CD4-positive, alpha-beta T cell treated with Interleukin-21 for 1 hour (primary cell): ENCODE measurements at places on chromosomes 2 and 18.

- no peak for DNase-seq
These were observed 42.2 kb downstream of the RAD51AP2 start for GRCh38 chr2:17476064-17476463.

GRCh38 chr2:43239981-43240765, 13.8 kb upstream of the ZFP36L2 start:
- DNase-seq, result no peak

DNA sequence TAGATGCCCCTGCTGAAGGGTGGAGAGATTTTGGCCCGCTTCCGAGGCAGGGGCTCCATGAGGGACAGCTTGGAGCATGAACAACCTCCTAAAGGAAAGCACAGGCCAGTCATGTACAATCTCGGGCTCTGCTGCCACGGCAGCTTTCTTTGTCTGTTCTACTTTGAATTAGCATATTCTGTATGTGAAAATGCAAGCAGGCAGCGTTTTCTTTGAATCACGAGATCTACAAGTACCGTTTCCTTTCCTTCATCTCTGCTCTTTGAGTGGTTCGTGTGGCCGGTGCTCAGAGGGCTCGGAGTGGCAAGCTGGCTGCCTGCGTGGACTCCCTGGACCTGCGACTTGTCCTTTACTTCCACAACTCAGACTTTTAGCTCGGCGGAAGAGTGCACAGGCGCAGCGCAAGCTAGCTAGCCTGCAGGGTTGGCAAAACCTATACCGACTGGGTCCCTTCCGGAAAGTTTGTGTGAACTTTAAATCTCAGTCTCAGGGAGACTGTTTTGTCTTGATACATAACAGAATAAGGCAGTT, 6.9 kb downstream of the TWIST2 start:
- DNase-seq, result no peak

GRCh38 chr18:8448130-8448529, 161.1 kb upstream of the RAB12 start:
- DNase-seq, result no peak

GRCh38 chr2:220241423-220241822, 614.0 kb downstream of the SLC4A3 start:
- DNase-seq, result no peak

DNA sequence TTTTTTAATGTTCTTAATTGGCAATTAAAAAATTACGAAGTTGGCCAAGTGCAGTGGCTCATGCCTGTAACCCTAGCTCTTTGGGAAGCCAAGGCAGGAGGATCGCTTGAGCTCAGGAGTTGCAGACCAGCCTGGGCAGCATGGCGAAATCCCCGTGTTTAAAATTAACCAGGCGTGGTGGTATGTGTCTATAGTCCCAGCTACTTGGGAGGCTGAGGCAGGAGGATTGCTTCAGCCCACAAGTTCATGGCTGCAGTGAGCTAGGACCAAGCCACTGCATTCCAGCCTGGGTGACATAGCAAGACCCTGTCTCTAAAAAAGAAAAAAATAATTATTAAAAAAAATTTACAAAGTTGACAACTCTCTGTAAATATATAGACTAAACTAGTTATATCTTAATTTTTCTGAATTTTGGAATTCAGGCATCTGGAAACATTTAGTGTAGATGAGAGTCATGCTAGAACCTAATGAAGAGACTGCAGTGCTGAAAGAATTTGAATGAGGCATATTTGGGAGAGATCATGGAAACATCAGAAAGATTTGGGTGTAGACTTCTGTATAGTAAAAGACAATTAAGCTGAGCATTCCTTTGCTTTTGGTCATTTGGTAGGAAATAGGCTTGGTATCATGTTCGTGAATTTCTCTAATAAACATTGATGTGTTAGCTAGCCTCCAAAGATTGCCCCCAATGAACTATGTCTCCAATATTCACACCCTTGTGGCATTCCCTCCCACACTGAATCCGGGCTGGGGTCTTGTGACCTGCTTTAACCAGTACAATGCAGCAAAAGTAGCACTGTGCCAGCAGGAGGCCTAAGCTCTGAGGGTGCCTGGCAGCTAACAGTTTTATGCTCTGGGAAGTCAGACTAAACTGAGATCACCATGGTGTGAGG, 4.2 kb upstream of the ROCK1 start:
- no peak for DNase-seq

DNA sequence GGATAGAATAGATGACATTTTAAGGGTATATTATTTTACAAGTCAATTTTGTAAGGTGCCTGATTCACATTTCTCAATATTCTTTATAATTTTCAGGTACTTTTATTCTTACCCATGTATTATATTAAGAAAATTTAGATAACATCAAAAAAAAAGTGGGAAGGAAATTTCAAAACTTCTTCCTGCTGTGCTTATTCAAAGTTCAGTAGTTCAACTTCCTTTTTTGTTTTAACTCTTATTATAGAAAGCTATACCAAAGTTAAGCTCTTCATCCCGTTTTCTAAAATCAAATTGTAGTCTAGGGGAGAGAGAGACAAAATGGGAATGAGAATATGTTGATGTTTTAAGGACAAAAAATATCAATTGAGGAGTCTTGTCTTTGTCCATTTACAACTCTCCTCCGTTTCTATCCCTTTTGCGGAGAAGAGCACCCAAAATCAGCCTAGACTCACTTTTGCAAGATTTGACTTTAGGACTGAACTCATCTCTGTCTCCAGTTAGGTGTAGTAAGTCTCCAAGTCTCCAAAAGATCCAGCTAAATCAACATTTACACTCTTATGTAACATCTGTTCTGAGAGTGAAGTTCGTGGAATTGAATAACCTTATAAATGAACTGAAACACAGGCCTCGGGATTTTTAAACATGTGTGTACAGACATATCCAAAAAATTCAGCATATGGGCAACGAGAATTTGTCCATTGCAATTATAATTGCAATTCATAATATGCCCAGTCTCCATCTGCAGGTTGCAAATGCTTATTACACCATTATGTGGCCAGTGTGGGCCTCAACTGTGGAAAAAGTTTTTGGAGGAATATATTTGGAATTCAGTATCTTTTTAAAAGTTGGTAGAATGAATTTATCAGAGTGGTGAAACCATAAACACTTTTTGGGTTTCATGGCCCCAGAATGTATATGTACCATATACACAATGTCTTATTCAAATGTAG, 23.9 kb downstream of the FAM124B start:
- DNase-seq, result no peak

- no peak for DNase-seq
These were observed 94.6 kb upstream of the SCG2 start for GRCh38 chr2:223696719-223697118.
